ENCODE measurements at places on chromosomes 2 and 18.
A peak's percentile ranks its signal among the peaks of the same experiment; 100 is the strongest.

DNA sequence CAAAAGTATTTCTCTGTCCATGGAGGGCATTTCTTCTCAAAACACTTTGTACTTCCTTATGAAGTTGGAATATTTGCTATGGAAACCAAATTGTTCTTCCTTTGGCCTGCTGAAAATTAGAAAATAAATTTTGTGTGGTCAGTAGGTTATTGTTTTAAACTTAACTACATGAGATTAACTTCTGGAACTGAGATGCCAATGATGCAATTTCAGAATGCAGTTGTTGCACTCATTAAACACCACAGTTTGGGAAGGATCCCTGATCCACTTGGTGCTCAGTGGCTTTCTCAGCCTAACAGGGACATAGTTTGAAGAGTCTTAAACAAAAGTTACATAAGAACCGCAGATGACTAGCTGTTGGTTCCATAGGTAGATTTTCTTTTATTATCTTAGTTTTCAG is 23.3 kb upstream of the IL1R1 start:
- DNase-seq = no peak

DNA sequence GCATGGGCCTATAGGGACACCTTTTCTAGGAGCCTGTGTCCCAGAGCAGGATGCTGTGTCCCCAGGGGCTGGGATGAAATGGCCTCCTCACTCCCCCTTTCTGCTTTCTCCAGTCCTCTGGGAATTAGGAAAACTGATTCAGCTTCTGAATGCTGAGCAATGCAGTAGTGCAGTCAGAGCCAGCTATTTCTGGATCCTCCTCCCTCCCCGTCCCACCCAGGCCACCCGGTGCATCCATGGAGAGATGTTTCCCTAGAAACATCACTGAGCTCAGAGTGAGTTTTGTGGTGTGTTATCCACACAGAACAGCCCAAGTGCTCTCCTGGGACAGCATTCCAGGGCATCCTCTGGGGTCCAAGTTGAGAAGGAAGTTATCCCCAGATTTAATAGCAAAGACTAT is 125.5 kb downstream of the LOXHD1 start:
- DNase-seq = no peak

- DNase-seq = no peak
These were observed 210.5 kb upstream of the GATA6 start for GRCh38 chr18:21958707-21959450.

DNA sequence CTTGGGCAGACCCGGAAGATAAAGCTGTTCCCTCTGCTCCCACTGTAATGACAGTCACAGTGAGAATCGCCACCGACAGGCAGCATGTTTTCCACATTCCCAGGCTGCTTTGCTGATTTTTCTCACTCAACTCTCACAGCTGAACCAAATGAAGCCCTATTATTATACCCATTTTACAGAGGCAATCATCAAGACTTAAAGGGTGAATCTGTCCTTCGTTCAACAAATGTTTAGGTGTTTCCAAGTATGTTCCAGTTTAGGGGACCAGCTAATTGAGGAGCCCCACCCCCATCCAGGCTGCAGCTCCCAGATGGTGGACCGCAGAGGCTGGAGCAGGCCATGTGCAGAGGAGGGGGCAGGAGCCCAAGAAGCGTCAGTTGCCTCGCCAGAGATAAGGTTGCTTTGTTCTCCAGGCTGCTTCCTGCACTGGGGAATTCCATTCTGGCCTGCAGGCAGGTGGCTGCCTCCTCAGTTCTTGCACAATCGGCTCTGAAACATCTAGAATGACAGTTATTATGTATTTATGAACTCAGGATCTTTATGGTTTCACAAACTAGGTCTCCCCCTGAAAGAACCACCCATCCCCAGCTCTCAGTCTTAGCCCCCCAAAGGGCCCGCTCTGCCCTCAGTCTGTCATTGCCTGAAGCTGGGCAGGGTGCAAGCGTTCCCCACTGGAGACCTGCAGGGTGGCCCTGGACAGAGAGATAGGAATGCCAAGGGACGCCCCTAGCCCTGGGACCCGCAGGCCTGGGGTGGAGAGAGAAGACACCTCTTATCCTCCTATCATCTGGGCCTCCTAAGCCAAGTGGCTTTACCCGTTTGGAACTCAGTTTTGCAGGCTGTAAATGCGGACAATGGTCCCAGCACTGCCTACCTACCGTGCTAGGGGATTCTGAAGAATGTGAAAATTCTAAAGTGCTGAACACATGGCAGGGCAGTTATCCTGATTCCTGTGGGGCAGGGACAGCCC is 49.1 kb upstream of the MYCN start:
- DNase-seq = no peak

DNA sequence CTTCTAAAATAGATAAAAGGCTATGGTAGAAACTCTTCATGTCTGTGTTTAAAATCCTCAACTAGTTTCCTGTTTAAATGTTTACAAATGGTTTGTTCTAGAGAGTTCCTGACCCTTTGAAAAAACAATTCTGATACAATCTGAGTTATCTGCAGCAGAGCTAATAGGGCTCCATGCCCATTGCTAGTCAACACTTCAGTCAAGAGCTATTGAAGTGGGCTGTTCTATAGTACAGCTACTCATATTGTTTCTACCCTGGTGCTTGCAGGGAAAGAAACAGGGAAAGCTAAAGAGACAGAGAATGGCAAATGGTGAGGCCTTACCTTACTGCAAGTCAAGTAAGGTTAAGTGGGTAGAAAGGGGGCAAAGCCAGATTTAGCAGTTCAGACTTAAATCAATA is 112.3 kb upstream of the CAVIN2 start:
- DNase-seq = no peak

DNA sequence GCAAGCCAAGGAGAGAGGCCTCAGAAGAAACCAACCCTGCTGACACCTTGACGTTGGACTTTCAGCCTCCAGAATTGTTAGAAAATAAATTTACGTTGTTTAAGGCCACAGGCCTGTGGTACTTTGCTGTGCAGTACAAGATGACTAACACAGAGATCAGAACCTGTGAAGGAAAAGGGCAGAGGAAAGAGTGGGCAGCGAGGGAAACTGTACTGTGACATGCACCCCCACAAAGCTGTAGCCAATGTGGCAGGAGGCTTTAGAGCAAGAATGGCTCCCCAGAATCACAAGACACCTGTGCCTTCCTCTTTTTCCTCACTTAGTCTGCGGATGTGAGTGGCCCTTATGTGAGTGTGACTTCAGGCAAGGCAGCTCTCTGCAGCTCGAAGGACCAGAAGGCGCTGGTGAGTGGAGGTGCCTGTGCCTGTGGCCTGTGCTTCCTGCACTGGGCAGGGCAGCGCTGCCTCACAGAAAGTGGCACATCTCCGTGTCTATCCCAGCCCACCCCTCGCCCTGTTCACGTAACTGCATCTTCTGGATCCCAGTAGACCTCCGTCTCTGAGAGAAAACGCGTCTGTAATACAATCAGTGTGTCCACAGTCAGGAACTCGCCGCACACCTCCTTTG is 89.5 kb downstream of the MRPS9 start:
- no peak for DNase-seq

GRCh38 chr18:63098018-63098981 is 221.3 kb downstream of the BCL2 start:
- DNase-seq = peak; percentile 48

- DNase-seq = peak; percentile 88
These were observed 65.4 kb upstream of the ASAP2 start for GRCh38 chr2:9141091-9141667.

DNA sequence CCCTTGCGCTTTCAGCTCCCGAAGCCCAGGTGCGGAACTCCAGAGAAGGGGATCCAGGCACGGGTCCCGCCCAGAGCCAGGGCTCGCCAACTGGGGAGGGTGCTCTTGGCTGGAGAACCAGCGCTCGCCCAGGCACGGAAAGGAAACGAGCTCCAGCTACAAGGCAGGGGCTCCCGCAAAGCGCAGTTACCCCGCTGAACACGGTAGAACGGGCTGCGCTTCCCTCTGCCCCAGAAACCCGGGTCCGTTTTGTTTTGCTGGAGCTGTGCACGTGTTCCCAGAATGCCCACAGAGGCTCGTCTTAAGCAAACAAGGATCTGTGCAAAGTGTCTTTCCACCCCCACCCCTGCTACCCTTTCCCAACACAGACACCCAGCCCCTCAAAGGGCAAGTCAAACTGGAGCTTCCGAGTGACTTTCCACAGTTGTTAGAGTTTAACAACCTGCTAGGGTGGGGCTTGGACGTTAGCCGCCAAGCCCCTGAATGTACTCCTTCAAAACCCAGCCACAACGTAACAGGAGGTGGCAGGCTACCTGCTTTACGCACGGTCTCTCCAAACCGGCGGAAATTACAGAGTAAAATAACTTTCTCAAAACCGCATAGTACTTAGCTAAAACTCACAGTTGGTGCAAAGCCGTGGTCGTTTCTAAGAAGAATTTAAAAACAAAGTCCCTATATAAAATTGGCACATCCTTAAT is 775 bp downstream of the RNF125 start:
- DNase-seq = peak; percentile 62

GRCh38 chr2:85096616-85097015 is 36.6 kb upstream of the TCF7L1 start:
- no peak for DNase-seq

- DNase-seq = no peak
These were observed 20.6 kb downstream of the EHD3 start for GRCh38 chr2:31254237-31255203.

GRCh38 chr2:19652811-19653210 is 249.0 kb downstream of the TTC32 start:
- no peak for DNase-seq

GRCh38 chr2:156687715-156688114 is 251.5 kb downstream of the GPD2 start:
- DNase-seq = no peak

DNA sequence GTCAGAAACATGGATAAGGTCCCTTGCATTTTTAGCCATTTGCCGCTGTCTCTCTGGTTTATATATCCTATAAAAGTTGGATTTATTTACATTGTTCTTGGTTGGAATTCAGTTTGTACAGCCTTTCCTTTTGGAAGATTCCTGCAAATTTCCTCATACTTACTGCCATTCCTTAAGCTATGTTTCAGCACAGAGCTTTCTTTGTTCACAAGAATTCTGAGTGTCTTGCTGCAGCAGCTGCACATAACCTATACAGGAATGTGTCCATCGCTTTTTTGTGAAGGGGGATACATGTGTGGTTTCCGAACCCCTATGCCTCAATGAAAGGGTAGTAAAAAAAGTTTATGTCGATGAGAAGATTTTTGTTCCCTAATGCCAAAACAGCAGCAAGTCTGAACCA is 48.3 kb upstream of the CCDC68 start:
- DNase-seq = no peak

GRCh38 chr2:209788925-209789324 is 17.3 kb downstream of the UNC80 start:
- DNase-seq = no peak

DNA sequence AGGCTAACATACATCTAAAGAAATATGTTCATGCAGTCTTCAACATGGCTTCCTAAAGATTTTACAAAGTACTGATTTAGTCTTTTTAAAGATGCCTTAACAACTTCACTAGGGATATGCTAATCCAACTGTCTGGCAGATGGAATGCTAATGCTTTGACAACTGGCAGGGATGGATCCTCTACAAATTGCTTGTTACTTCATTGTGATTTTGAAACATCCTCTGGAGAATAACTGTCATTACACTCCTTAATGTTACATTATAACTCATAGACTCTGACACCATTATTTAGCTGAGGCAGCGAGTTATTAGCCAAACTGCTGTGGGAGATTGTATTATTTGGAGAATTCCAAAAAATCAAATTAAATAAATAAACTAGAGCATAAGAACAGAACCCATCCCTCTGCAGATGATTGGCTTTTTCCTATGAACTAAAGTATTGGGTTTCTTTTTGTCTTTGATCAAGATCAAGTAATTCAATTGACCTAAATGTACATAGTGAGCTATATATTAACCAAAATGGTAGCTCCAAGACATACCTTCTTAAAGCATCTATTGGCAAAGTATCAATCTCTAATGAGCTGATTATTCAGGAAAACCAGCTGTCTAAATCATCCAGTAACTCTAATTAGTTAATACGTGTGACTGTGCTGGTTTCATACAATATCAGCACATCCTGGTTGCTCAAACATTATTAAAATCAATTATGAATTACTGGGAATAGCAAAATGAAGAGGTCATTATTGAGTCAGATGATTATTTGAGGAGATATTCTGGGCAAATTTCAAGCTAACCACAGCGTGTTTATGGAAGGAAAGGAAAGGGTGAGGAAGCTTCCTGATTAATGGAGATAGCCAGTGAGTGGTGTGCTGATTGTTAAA is 321.3 kb upstream of the TFPI start:
- no peak for DNase-seq

- peak; percentile 95 for DNase-seq
These were observed 725 bp upstream of the ANKRD53 start for GRCh38 chr2:70977605-70978205.

GRCh38 chr2:209584915-209585314 is 161.1 kb downstream of the MAP2 start:
- no peak for DNase-seq

DNA sequence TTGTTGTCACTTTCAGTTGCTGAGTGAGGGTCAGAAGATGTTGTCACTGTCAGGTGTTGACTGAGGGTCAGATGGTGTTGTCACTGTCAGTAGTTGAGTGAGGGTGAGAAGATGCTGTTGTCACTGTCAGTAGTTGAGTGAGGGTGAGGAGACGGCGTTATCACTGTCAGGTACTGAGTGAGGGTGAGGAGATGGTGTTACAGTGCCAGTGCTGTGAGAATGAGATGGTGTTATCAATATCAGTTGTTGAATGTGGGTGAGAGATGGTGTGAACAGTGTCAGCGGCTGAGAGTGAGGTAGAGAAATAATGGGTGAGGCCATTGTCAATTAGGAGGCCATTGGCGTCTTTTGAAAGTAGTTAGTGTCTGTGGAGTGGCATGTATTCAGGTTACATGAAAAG is 1.6 kb upstream of the ATP9B start:
- DNase-seq = no peak

DNA sequence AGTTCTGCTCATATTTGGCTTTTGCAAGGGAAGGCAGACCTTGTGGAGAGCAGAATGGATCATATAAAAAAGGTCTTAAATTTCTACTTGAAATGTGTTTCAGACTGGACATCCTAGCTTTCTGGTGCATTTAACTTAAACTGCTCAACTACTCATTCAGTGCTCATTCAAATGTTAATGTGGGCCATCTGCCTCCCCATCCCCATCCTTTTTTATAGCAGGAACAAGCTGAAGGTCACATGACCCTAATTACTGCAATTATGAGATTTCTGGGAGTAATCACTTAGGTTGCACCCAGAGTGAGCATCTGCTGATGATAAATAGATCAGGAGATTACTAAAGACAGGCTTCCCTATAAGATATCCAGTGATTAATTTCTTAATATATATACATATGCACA is 96.1 kb downstream of the MAP2 start:
- DNase-seq = no peak

GRCh38 chr18:36045241-36045991 is 21.9 kb downstream of the RPRD1A start:
- DNase-seq = no peak

DNA sequence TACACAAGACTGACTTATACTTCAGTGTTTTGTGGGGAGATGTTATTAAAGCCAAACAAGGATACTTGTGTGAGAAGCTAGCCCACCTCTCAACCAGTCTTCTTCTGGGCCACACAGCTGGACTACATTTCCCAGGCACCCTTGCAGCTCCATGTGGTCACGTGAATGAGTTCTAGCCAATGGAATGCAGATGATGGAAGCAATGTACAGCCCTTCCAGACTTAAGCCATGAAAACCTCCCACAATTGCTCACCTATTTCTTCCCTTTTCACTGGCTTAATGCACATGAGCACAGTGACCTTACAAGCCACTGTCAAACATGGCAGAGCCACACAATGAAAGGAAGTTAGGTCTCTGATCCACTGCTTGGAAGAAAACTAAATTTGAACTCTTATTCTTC is 20.4 kb upstream of the FEZ2 start:
- peak; percentile 55 for DNase-seq

Data from osteoblast (primary cell).